ENCODE measurements at places on chromosomes 4 and X. TPM values are rescaled to one million over a fixed set of nuclear protein-coding genes. Genes with fewer than 3 reads are reported as not detected.

TMEM144 gene
- total RNA-seq: 9.2 TPM

APLN gene
- total RNA-seq: 4.3 TPM

GLUD2 gene
- 1.00 TPM for total RNA-seq

PCDH11X gene
- total RNA-seq: not detected

HERC5 gene
- 0.57 TPM for total RNA-seq

DDIT4L gene
- 5.9 TPM for total RNA-seq

GPM6B gene
- total RNA-seq: 0.65 TPM

ADH1B gene
- 81.4 TPM for total RNA-seq

SLC49A3 gene
- 2.7 TPM for total RNA-seq

MAP9 gene
- 8.7 TPM for total RNA-seq

RAB41 gene
- not detected for total RNA-seq

ALAS2 gene
- total RNA-seq: not detected

DMRTC1 gene
- not detected for total RNA-seq

CT45A3 gene
- not detected for total RNA-seq

MYOZ2 gene
- 0.28 TPM for total RNA-seq

CDS1 gene
- 0.28 TPM for total RNA-seq

SORCS2 gene
- total RNA-seq: 1.1 TPM

IRAK1 gene
- 42.1 TPM for total RNA-seq

CDKN2AIP gene
- 13.6 TPM for total RNA-seq

SSX1 gene
- total RNA-seq: 0.18 TPM

DRP2 gene
- total RNA-seq: 0.74 TPM

PDZD4 gene
- 0.14 TPM for total RNA-seq

CYTL1 gene
- total RNA-seq: 3.1 TPM

MAP7D2 gene
- total RNA-seq: under 0.01 TPM

PCDH10 gene
- 1.8 TPM for total RNA-seq

SAT1 gene
- total RNA-seq: 120 TPM

SUPT20HL1 gene
- total RNA-seq: 0.14 TPM

DOK7 gene
- total RNA-seq: not detected

SLC2A9 gene
- 4.3 TPM for total RNA-seq

CENPVL3 gene
- not detected for total RNA-seq

SPANXA2 gene
- total RNA-seq: 0.28 TPM

MGAT4D gene
- total RNA-seq: not detected

GPRASP2 gene
- 16.0 TPM for total RNA-seq

CENPVL1 gene
- not detected for total RNA-seq

H2BW2 gene
- total RNA-seq: not detected

MMRN1 gene
- 0.14 TPM for total RNA-seq

KLF3 gene
- total RNA-seq: 12.9 TPM

CSAG1 gene
- total RNA-seq: not detected

RRH gene
- 0.09 TPM for total RNA-seq

CXXC4 gene
- total RNA-seq: 0.09 TPM

CCDC158 gene
- total RNA-seq: 0.18 TPM

MAOB gene
- 0.28 TPM for total RNA-seq

NLRP2B gene
- under 0.01 TPM for total RNA-seq

SPP1 gene
- 1.3 TPM for total RNA-seq

OPHN1 gene
- 5.6 TPM for total RNA-seq
